ENCODE measurements at places on chromosomes 3 and 15.

- peak; percentile 15 for DNase-seq
Measured at GRCh38 chr3:31670136-31670535, 137.4 kb downstream of the STT3B start.

GRCh38 chr3:123156276-123156995 lies 45.3 kb upstream of the SEC22A start:
- no peak for DNase-seq

DNA sequence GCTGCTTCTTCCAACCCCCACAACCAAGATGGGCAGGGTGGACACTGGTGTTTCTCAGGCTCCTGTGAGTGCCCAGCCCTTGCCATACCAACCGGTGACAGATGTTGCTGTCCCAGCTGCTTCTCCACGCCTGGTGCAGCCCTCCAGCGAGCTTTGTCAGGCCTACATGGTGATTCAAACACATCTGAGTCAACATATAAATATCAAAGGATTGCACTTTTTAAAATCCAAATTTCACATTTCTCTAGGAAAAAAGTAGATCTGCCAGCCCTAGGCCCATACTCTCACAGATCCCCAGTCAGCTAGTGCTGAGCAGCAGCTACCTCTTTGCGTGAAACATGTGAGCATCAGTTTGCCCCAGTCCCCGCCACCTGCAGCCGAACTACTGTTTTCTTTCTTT lies 52.7 kb downstream of the RPN1 start:
- no peak for DNase-seq

DNA sequence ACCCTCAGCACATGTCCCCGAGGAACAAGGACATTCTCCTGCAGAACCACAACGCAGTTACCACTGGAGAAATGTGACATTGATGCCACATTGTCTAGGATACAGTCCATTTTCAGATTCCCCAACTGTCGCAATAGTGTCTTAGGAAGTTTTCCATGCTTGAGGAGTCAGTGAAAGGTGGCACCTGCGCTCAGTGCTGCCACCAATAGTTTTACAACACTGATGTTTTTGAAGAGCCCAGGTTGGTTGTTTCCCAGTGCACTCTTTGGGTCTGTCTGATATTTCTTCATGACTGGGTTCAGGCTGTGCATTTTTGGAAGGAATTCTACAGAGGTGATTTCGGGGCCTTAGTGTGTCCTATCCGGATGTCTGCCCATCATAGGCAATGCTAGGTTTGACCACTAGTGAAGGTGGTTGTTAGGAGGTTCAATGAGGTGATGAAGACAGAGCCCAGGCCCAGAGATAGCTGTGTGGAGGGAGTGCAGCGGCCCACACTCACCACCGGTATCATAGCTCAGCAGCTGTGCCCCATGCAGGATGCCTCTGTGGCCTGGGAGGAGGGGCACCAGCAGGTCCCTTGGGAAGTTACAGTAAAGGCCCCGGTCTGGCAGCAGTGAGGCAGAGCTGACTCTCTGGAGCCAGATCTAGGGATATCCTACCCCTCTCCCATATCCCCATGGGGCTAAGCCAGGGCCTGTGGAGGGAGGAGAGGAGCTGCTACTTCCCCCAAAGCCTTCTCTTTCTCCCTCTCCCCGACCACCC lies 96.6 kb downstream of the DNAJB8 start:
- DNase-seq: peak; percentile 64

GRCh38 chr3:68483041-68483440 lies 449.3 kb downstream of the TAFA4 start:
- no peak for DNase-seq

GRCh38 chr3:72187131-72187530 lies 402.2 kb upstream of the PROK2 start:
- peak; percentile 44 for DNase-seq

DNA sequence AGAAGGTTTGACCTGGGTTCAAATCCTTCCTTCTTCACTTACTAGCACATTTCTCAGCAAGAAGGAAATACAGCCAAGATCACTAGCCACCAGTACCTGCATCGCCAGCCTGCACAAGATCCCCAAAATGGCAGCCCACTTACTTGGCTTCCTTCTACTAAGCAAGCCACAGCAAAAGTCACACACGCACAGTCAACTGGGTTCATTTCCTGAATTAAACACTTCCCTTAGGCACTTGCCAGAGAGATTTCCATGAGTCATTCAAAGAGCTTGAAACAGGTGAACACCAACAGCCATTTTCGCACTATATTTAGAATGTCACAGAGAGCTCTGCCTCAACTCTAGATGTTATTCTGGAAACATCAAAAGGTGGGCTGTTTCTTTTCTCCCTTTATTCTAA lies 42.6 kb downstream of the MGLL start:
- peak; percentile 33 for DNase-seq

- no peak for DNase-seq
Measured at GRCh38 chr3:171157286-171157685, 130.8 kb upstream of the SLC2A2 start.

- DNase-seq: no peak
Measured at GRCh38 chr3:146164971-146165769, 4.2 kb upstream of the PLOD2 start.

- no peak for DNase-seq
Measured at GRCh38 chr15:80822256-80822655, 43.1 kb downstream of the CEMIP start.

DNA sequence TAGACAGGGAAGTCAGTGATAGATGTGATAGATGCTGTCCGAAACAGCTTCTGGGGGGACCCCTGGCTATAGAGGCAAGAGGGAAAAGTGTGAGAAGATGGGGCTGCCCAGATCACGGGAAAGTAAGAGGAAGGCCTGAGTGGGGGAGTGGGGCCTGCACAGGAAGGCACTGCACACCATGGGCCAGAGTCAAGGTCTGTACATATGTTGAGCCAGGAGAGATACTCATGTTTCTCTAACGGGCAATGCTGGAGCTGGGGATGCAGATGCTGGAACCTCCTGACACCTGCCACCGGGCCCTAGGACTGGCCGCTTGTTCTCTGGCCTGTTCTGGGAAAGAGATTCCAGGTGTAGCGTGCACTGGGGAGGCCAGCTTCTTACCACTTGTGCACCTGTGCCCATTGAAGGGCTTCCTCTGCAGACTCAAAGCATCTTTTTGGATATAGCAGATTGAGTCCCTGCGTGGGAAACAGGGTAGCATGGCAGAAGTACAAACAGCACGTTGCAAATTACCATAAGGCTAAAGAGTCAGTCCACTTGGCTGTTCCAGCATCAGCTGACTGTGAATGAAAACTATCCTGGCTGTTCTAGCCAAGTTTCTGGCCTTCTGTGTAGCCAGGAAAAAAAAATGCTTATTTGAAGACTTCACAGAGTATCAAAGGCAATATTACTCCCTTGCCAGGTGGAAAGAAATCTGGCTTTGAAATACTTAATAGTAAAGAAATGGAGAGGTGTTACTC lies 77.1 kb upstream of the GSK3B start:
- no peak for DNase-seq

- no peak for DNase-seq
Measured at GRCh38 chr15:29677871-29678461, 144.3 kb downstream of the TJP1 start.

- DNase-seq: no peak
Measured at GRCh38 chr15:52011711-52012144, 7.3 kb upstream of the MAPK6 start.

GRCh38 chr3:119187266-119187665 lies 13.9 kb downstream of the UPK1B start:
- no peak for DNase-seq

- no peak for DNase-seq
Measured at GRCh38 chr15:65088643-65089021, 12.1 kb downstream of the KBTBD13 start.

- DNase-seq: no peak
Measured at GRCh38 chr3:14601692-14602005, 49.9 kb upstream of the CCDC174 start.

DNA sequence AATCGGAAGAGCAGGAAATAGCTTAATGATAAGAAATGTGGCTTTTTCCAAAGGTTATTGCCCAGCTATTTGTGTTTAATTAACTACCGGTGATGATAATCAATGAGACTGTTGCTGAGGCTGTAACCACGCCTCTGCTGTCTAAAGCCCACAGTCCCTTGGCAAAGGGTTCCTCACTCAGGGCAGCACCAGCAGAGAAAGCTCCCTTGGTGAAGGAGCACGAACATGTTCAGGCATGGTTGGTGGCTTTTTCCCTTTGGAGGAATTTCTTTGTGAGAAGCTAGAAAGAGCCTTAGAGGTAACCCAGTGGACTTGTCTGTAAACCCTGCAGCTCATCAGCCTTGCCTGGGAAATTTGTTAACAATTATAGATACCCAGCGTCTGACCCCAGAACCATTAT lies 7.5 kb upstream of the ST6GAL1 start:
- DNase-seq: no peak

GRCh38 chr3:184078851-184079250 lies 18.0 kb upstream of the HTR3E start:
- no peak for DNase-seq

DNA sequence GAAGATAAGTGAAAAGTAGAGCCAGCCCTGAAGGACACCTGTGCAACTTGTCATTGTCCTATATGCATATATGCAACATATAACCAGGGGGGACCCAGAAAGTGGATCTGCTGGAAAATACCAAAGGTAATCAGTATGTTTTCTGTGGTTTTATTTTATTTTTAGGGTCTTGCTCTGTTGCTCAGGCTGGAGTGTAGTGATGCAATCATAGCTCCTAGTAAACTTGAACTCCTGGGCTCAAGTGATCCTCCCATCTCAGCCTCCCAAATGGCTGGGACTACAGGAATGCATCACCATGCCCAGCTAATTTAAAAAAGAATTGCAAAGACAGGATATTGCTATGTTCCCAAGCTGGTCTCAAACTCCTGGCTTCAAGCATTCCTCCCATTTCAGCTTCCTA lies 18.0 kb upstream of the ALDH1A2 start:
- no peak for DNase-seq

GRCh38 chr15:82798104-82798503 lies 7.8 kb downstream of the FSD2 start:
- no peak for DNase-seq

- no peak for DNase-seq
Measured at GRCh38 chr3:113253702-113254101, 42.3 kb downstream of the BOC start.

- DNase-seq: no peak
Measured at GRCh38 chr3:50574444-50574831, 5.1 kb downstream of the HEMK1 start.

DNA sequence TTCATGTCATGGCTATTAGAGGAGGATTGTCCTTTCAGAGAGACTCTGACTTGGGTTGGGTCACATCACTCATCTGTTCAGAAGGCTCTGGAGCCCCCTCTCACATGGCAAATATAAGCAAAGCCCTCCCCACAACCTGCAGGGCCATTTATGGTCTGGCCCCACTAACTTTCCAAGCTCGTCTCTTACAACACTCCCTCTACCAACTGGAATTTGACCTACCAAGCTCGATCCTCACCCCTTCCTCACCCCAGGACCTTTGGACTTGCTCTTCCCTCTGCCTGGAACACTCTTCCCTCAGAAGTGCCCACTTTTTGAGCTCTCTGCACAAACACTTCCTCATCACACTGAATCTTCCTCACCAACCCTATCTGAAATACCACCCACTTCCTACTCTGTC lies 14.2 kb upstream of the PXYLP1 start:
- no peak for DNase-seq

- no peak for DNase-seq
Measured at GRCh38 chr3:61828184-61828874, 267.0 kb downstream of the PTPRG start.

DNA sequence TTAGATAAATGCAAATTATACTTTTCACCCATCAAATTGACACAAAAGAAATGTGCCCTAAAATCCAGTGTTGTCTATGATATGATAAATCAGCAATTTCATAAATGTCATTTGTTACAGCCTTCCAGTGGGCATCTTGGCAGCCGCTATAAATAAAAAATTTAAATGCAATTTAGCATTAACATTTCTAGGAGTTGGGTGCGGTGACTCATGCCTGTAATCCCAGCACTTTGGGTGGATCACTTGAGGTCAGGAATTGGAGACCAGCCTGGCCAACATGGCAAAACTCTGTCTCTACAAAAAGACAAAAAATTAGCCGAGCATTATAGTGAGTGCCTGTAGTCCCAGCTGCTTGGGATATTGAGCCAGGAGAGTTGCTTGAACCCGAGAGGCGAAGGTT lies 65.9 kb upstream of the POMGNT2 start:
- no peak for DNase-seq

- no peak for DNase-seq
Measured at GRCh38 chr3:66998904-66999235, 763 bp downstream of the KBTBD8 start.

DNA sequence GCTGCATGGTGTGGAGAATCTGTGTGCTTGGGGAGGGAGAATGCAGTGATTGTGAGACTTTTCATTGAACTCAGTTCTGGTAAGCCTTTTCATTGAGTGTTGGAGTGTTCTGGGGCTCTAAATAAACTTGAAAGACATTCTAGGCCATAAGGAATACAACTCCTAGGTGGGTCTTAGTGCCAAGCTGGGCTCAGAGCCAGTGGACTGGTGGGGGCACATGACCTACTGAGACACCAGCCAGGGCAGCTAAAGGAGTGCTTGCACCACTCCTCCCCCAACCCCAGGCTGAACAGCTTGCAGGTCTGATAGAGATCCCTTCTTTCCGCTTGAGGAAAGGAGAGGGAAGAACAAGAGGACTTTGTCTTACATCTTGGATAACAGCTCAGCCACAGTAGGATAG lies 21.7 kb upstream of the KPNA4 start:
- no peak for DNase-seq

- DNase-seq: no peak
Measured at GRCh38 chr3:55564726-55565125, 77.6 kb upstream of the WNT5A start.

Data from NB4 (cell line).